ENCODE measurements at places on chromosomes 6 and 20. TPM values are rescaled to one million over a fixed set of nuclear protein-coding genes. Genes with fewer than 3 reads are reported as not detected.

Gene ACSS2
- total RNA-seq, result 28.2 TPM

Gene TFAP2D
- not detected for total RNA-seq

Gene LAMP5
- total RNA-seq, result 0.86 TPM

Gene SLC17A3
- total RNA-seq, result not detected

Gene F13A1
- 2.8 TPM for total RNA-seq

Gene PRSS16
- total RNA-seq, result not detected

Gene BMP7
- total RNA-seq, result not detected

Gene TREM2
- total RNA-seq, result not detected

Gene TRIM10
- total RNA-seq, result not detected

Gene EEF1E1
- 17.6 TPM for total RNA-seq

Gene JPH2
- 16.5 TPM for total RNA-seq

Gene FAM83C
- not detected for total RNA-seq

Gene BPIFA1
- total RNA-seq, result not detected

Gene ZNF334
- 3.7 TPM for total RNA-seq

Gene CCN6
- total RNA-seq, result not detected

Gene RNF5
- 47.1 TPM for total RNA-seq

Gene APOM
- total RNA-seq, result 4.0 TPM

Gene ZSCAN26
- total RNA-seq, result 19.8 TPM

Gene GRIK2
- 10.8 TPM for total RNA-seq

Gene DEFB132
- total RNA-seq, result not detected

Gene MOG
- total RNA-seq, result not detected

Gene ZKSCAN8
- total RNA-seq, result 36.3 TPM

Gene KATNA1
- 19.2 TPM for total RNA-seq

Gene MYH7B
- total RNA-seq, result 0.86 TPM

Gene HDGFL1
- not detected for total RNA-seq

Gene MMP24
- 0.63 TPM for total RNA-seq

Gene TAF8
- 29.2 TPM for total RNA-seq

Gene ZC2HC1B
- not detected for total RNA-seq

Gene POPDC3
- total RNA-seq, result 2.1 TPM

Gene TBXT
- total RNA-seq, result not detected

Gene PAK1IP1
- 12.2 TPM for total RNA-seq

Gene IL22RA2
- not detected for total RNA-seq

Gene IL17A
- not detected for total RNA-seq

Gene PDE10A
- total RNA-seq, result 9.8 TPM

Gene IRAK1BP1
- 2.9 TPM for total RNA-seq

Gene GPX5
- total RNA-seq, result not detected

Gene MTRF1L
- total RNA-seq, result 16.9 TPM
